PC-3 (cell line): ENCODE measurements at places on chromosomes 6 and 20. TPM values are rescaled to one million over a fixed set of nuclear protein-coding genes. Genes with fewer than 3 reads are reported as not detected.
A peak's percentile ranks its signal among the peaks of the same experiment; 100 is the strongest.

GRCh38 chr6:43386492-43386891 is 17.0 kb upstream of the ZNF318 start:
- no peak for DNase-seq
- no peaks in the 10 kb centered on the region for H3K27me3 ChIP-seq
- no peak overlapping the region for H3K27ac ChIP-seq

Gene TINAG
- not detected in 2 replicates for total RNA-seq

Gene CCDC28A
- total RNA-seq, result 5.8 and 8.5 TPM in 2 replicates

DNA sequence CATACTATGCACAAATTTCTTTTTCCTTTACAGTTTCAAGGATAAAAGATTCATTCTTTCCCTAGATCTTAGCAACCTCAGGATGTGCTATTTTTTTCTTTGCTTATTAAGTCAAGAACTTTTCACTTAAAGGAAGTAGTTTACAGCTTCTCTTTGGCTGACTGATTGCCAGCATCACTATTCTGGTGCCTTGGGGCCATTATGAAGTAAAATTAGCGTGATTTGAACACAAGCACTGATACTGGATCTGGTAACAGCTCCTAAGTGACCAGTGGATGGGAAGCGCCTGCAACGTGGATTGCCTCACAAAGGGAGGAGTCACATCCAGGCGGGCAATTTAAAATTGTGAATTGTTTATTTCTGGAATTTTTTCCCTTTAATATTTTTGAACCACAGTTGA is 147.1 kb downstream of the ARID1B start:
- H3K4me1 ChIP-seq, result no peaks in the 10 kb centered on the region
- no peak overlapping the region for H3K27ac ChIP-seq
- H3K36me3 ChIP-seq, result no peaks in the 10 kb centered on the region
- H3K27me3 ChIP-seq, result no peaks in the 10 kb centered on the region
- H3K4me3 ChIP-seq, result no peak overlapping the region
- no peak for DNase-seq

DNA sequence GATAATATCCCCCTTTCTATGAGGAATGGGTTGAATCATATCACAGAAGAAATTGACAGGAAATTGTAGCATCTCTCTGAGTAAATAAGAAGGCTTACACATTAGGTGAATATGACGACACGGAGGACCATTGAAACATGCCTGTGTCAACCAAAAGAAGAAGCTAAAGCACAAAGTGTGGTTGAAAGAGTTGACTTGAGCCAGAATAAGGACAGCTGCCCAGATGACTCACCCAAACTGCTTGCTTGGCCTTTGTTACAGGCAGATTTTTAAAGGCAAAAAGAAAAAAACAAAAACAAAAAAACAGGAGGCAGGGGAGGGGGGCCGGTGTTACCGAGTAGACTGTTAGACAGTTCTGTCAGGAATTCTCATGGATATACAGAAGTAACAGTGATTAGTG is 129.8 kb upstream of the EDN1 start:
- no peak overlapping the region for H3K27ac ChIP-seq
- H3K4me1 ChIP-seq, result peaks cover 7% of the 10 kb centered on the region
- H3K4me3 ChIP-seq, result no peak overlapping the region
- H3K27me3 ChIP-seq, result no peaks in the 10 kb centered on the region

DNA sequence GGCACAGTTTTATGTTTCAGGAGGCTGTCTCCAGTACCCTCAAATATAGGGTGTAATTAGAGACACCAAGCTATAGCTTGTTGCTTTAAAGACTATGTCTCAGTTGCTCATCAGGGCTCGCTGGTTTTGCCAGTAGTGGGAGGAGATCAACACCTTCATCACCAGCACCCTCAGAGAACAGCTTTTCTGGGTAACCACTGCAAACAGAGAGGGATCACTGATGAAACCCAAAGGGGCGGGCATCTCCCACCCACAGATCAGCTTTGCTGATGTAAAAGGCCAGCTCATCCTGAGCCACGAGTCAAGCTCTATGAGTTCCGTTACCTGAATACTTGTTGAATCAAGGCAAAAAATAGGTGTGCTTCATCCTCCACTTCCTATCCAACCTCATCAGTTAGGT is 187.7 kb downstream of the AIG1 start:
- no peaks in the 10 kb centered on the region for H3K27me3 ChIP-seq
- no peaks in the 10 kb centered on the region for H3K4me1 ChIP-seq
- no peak overlapping the region for H3K4me3 ChIP-seq
- H3K27ac ChIP-seq, result no peak overlapping the region

GRCh38 chr6:102853249-102853955 is 1459.9 kb downstream of the GRIK2 start:
- H3K4me3 ChIP-seq, result no peak overlapping the region
- peak; percentile 39 for DNase-seq
- H3K27ac ChIP-seq, result no peak overlapping the region
- no peaks in the 10 kb centered on the region for H3K36me3 ChIP-seq
- H3K27me3 ChIP-seq, result no peaks in the 10 kb centered on the region

- H3K4me1 ChIP-seq, result peaks cover 41% of the 10 kb centered on the region
- no peaks in the 10 kb centered on the region for H3K36me3 ChIP-seq
- no peaks in the 10 kb centered on the region for H3K27me3 ChIP-seq
- H3K27ac ChIP-seq, result peak overlapping the region; percentile 96
- no peak overlapping the region for H3K4me3 ChIP-seq
- DNase-seq, result peak; percentile 71
These were observed 27.4 kb upstream of the APCDD1L start for GRCh38 chr20:58542411-58543095.

Gene KCNK5
- total RNA-seq, result 3.2 and 3.5 TPM in 2 replicates

DNA sequence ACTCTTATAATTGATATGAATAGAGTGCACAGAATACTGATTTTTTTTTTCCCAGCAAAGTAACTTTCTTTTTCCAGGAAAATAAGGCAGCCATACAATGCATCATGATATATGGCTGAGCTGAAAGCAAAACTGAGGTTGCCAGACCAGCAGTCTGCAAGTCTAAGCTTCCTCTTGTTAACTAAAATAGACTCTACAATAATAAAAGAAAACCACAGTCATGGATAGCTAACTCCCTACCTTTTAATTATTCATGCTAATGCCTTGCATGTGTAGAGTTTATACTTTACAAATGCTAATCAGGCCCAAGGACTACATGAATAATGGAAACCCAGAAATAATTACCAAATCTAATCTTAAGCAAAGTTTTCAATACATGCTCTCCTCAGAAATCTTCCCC is 47.4 kb downstream of the MAP7 start:
- H3K27ac ChIP-seq, result no peak overlapping the region
- no peaks in the 10 kb centered on the region for H3K27me3 ChIP-seq
- no peaks in the 10 kb centered on the region for H3K36me3 ChIP-seq
- no peak for DNase-seq

Gene PBOV1
- total RNA-seq, result not detected in 2 replicates

Gene BIRC7
- not detected in 2 replicates for total RNA-seq

GRCh38 chr6:82182756-82183155 is 64.8 kb downstream of the IBTK start:
- H3K4me3 ChIP-seq, result no peak overlapping the region
- H3K27me3 ChIP-seq, result no peaks in the 10 kb centered on the region
- H3K36me3 ChIP-seq, result peaks cover 20% of the 10 kb centered on the region
- no peak for DNase-seq
- H3K4me1 ChIP-seq, result peaks cover 11% of the 10 kb centered on the region; the same call in 1 of the 2 replicates

Gene CEP85L
- 3.9 and 7.8 TPM in 2 replicates for total RNA-seq

GRCh38 chr6:153957394-153957793 is 81.6 kb upstream of the OPRM1 start:
- no peaks in the 10 kb centered on the region for H3K4me1 ChIP-seq
- H3K36me3 ChIP-seq, result no peaks in the 10 kb centered on the region
- no peak overlapping the region for H3K27ac ChIP-seq
- DNase-seq, result no peak
- peaks cover 6% of the 10 kb centered on the region; the same call in 1 of the 2 replicates for H3K27me3 ChIP-seq

DNA sequence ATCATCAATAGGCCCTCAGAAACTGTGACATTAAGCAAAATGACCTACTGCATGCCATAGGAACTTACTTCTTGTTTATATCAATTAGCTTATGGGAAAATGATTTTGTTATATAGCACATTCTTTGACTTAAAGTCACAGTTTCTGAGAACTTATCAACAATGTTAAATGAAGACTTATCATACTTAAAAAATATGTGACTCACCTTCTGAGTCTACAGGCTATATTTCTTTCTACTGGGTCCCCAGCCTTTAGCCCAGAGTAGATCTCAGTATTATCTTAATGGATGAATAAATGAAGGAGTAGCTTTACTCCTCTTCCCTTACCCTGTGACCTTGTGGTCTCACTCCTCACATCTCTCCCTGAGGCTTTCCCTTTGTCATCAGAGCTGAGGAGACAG is 180.2 kb downstream of the MAFB start:
- H3K27ac ChIP-seq, result no peak overlapping the region
- no peaks in the 10 kb centered on the region for H3K36me3 ChIP-seq
- no peak overlapping the region for H3K4me3 ChIP-seq
- no peaks in the 10 kb centered on the region for H3K27me3 ChIP-seq
- no peaks in the 10 kb centered on the region for H3K4me1 ChIP-seq

Gene THBS2
- 0.52 TPM in 1 of 2 replicates, not detected in the other for total RNA-seq

- H3K36me3 ChIP-seq, result no peaks in the 10 kb centered on the region
- no peak for DNase-seq
- H3K4me3 ChIP-seq, result no peak overlapping the region
- no peaks in the 10 kb centered on the region for H3K4me1 ChIP-seq
- H3K27me3 ChIP-seq, result no peaks in the 10 kb centered on the region
These were observed 10.2 kb downstream of the BNIP5 start for GRCh38 chr6:36326356-36326995.

DNA sequence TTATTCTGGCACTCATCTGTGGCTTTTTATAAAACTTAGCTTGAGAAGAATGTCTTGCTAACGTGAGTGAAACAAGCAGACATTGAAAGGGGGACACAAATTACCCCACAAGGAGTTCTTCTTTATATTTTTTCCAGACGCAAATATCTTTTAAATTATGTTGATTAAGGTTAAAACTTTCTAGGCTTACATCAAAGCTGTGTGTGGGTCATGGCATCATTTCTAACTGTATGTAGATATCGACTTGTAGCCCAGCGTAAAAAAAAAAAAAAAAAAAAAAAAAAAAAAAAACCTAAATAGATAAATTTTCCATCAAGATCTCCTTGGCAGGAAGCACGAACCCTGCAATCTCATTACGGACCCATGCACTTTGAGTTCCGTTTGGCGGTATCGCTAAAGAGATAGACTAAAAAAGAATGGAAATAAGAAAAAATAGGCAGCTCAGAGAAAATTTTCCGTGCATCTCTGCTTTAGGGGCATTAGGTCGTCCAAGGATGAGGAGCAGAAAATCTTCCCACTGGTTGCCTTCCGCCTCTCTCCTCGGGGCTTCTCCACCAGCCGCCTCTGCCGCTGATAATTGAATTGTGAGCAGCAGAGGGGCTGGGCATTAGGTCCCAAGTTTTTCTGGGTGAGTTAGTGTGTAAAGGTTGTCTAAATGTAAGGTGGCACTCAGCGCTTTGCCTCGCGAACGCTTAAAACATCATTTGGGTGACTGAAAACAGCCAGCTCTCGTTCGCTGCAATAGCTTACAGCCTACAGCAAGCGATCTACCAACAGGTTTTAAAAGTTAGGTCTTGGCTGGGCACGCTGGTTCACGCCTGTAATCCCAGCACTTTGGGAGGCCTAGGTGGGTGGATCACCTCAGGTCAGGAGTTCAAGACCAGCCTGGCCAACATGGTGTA is 194.0 kb downstream of the TRIM27 start:
- H3K4me3 ChIP-seq, result peak overlapping the region; percentile 91; the same call in 1 of the 2 replicates
- H3K36me3 ChIP-seq, result no peaks in the 10 kb centered on the region
- DNase-seq, result no peak
- no peak overlapping the region for H3K27ac ChIP-seq
- no peaks in the 10 kb centered on the region for H3K4me1 ChIP-seq
- H3K27me3 ChIP-seq, result peaks cover 33% of the 10 kb centered on the region

Gene OR2H2
- not detected in 2 replicates for total RNA-seq

DNA sequence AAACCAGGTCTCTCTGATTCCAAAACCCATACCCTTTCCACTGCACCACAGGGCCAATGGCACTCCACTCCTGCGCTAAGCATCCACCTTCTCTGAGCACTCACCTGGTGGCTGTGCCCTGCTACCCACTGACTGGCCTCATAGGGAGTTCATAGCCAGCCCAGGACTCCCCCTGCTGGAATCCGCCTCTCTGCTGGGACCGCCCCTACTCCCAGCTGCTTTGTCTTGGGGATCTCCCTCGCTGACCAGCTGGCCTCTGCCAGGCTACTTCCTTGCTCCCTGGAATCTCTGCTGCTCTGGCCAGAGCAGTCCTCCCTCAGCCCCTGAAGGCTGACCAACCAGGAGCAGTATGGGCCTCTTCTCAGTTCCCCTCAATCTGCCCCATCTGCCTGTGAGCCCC is 129.7 kb downstream of the FAXC start:
- H3K36me3 ChIP-seq, result no peaks in the 10 kb centered on the region
- H3K27me3 ChIP-seq, result 0 out of 2 replicates have a peak, but pooled peaks cover 5% of the 10 kb centered on the region
- H3K4me1 ChIP-seq, result no peaks in the 10 kb centered on the region
- no peak overlapping the region for H3K27ac ChIP-seq
- peak; percentile 30 for DNase-seq

- H3K4me1 ChIP-seq, result peaks cover 17% of the 10 kb centered on the region
- no peaks in the 10 kb centered on the region for H3K27me3 ChIP-seq
- DNase-seq, result no peak
- no peaks in the 10 kb centered on the region for H3K36me3 ChIP-seq
These were observed 113.8 kb downstream of the JPH2 start for GRCh38 chr20:44073011-44073674.

- DNase-seq, result no peak
- no peak overlapping the region for H3K4me3 ChIP-seq
- no peaks in the 10 kb centered on the region for H3K36me3 ChIP-seq
- H3K27ac ChIP-seq, result no peak overlapping the region
- no peaks in the 10 kb centered on the region for H3K4me1 ChIP-seq
- H3K27me3 ChIP-seq, result no peaks in the 10 kb centered on the region
These were observed 159.8 kb downstream of the AKAP7 start for GRCh38 chr6:131295081-131295480.

DNA sequence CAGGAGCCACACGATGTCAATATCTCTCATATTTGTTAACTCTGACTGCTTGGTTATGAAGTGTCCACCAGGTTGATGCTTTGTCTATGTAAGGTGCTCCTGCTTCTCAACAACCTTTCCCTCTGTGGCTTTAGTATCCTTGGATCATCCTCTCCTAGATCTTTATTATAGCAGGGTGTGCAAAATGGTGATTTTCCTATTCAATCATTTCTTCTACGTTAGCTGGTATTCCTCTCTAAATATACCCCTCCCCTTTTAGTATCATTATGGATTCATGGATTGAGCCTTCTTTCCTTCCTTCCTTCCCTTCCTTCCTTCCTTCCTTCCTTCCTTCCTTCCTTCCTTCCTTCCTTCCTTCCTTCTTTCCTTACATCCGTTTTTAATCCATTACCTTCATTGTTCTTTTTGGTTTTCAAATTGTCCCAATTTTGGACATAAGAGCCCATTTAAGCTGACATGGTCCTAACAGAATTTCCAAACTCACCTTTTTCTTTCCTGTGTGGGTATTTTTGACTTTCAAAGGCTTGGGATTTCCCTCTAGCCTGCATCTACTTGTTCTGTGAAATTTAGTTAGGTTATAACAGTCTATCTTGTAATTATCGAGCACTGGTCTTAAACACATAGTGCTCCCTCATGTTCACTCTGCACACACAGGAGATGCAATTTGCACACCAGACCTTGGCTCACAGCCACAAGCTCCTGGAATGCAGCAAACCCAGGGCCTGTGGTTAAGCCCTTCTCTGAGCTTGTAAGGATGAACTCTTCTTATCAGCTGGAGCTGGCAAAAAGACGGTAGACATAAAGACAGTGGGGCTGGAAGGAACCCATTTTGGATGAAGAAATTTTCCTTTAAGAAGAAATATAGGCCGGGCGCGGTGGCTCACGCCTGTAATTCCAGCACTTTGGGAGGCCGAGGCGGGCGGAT is 109.9 kb downstream of the SLC24A3 start:
- H3K4me3 ChIP-seq, result no peak overlapping the region
- no peak overlapping the region for H3K27ac ChIP-seq
- H3K4me1 ChIP-seq, result no peaks in the 10 kb centered on the region
- peaks cover 65% of the 10 kb centered on the region for H3K27me3 ChIP-seq

Gene FAM209A
- total RNA-seq, result 0.51 and 0.92 TPM in 2 replicates
